Activated T-cell treated with anti-CD3 and anti-CD28 coated beads, Interleukin-2, amount 50 U/mL, for 72 hours (primary cell): ENCODE measurements at places on chromosomes 4 and X.

DNA sequence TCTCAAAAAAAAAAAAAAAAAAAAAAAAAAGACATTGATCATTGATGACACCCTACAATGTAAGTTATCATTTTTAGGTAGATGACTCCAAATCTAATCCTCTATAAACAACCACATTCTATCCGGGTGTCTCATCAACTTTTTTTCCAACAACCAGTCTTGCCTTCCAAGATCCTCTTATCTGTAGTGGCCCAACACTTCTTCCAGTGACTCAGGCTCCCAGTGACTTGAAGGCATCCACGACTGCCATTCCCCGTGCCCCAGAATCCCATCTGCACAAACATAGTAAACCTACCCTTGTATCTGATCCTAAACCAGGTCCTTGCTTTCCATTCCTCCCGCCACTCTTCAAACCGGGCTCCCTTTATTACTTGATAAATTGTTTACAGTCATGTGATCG is 15.6 kb upstream of the TSPAN5 start:
- DNase-seq: no peak

DNA sequence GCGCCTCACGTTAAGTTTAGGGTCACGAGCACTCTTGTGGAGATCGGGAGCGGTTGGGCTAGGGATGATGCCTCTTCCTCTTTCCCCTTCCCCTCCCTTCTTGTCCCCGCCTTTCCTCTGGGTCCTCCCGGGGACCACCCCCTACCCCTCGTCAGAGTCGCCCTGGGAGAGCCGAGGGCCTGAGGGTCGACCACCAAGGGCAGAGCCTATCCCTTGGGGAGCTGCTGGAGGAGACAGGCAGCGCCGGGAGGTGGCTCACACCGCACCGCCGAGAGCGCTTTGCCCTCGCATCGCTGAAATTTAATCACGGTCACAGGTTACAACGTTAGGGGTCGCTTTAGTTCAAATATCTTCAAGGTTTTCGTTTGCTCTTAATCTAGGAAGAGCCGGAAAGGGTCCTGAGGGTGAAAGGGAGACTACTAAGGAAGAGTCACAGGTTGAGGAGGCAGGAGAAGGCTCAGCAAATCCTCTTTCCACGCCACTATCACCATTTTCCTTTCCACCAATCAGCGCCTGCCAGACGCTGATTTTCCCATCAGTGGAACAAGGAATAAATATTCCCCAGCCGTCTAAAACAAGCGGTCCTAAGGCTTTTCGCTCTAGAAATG is 528 bp upstream of the SNCA start:
- DNase-seq: peak; percentile 23

DNA sequence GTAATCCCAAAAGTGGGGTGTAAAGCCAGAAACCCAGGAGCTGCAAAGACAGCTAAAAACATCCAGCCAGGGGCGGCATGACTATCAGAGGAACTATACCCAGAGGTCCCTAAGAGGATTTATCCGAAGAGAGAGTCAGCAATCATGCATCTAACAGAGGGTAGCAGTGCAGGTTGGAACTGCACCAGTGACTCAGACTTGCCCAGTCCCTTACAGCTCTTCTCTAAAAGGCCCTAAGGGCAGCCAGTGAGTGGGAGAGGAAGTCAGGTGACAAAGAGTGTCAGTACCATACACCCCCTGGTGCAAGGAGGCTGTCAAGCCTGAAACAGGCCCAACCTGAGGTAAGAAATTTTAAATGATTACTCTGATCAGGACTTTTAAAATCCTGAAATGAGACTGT is 88.1 kb downstream of the CAMK2D start:
- peak; percentile 48 for DNase-seq

DNA sequence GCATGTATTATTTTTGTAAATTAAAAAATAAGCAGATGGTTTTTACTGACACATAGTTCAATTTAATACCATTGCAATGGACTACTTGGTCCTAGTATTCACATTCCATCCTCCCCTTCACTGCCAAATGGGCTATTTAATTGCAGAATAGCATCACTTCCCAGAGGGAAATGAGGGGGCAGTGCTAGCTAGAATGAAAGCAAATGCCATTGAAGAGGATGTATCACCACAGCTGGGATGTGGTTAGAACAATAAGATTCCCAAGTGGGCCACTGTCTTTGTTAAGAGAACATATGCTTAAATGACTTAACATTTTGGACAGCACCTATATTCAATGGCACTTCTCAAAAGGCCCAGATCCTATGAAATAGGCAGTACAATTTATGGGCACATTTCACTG is 224.7 kb downstream of the RBMX2 start:
- DNase-seq: no peak

DNA sequence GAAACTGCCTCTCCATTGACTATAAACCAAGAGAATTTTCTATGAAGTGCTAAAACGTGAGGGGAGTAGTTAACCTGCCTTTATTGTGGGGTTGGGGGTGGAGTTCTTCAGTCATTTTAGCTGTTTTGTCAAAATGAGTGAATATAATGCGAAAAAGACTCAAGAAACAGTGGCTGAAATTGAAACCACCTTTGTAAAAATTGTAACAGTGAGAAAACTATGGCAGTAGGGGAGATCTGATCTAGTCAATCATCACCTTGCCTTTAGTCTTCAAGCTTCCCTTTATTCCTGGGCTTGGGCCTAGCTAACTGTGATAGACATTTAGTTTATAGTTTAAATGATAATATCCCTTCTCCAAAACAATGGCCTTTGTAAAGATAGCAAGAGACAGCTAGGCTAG is 1927.3 kb downstream of the STIM2 start:
- no peak for DNase-seq

GRCh38 chrX:4225086-4225485 is 511.6 kb upstream of the PRKX start:
- no peak for DNase-seq

GRCh38 chrX:30935985-30936384 is 46.9 kb upstream of the TAB3 start:
- DNase-seq: no peak

- DNase-seq: no peak
Measured at GRCh38 chr4:15427701-15428100, at the start of gene C1QTNF7. Gene C1QTNF7 (plus strand): TSS chr4:15428033. CDS start chr4:15435744, 7,711 bp downstream.

GRCh38 chr4:187124331-187124730 is 400.7 kb upstream of the FAT1 start:
- DNase-seq: no peak

- DNase-seq: peak; percentile 11
Measured at GRCh38 chr4:152585023-152585441, 49.1 kb upstream of the FBXW7 start.

- DNase-seq: no peak
Measured at GRCh38 chrX:121598356-121598755, 550.9 kb downstream of the GLUD2 start.

- DNase-seq: peak; percentile 22
Measured at GRCh38 chr4:38782452-38783108, at the start of gene TLR10. Gene TLR10 (minus strand): TSS chr4:38782990. CDS start chr4:38775590, 7,400 bp downstream.

DNA sequence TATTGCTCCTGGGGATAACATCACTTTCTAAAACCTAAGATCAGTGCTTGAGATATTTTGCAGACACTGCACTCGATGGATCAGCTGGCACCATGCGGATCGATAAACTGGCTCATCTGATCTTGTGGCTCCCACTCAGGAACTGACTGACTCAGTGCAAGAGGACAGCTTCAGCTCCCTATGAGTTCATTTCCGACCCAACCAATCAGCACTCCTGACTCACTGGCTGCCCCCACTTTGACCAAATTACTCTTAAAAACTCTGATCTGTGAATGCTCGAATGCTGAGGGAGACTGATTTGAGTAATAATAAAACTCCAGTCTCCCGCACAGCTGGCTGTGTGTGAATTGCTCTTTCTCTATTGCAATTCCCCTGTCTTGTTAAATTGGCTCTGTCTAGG is 110.1 kb downstream of the ANAPC4 start:
- no peak for DNase-seq
